Subcutaneous adipose tissue (tissue), 4 donors: ENCODE measurements at places on chromosomes 4 and X. TPM values are rescaled to one million over a fixed set of nuclear protein-coding genes. Genes with fewer than 3 reads are reported as not detected.

MAGEC2 gene
- total RNA-seq, result not detected

HELT gene
- not detected for total RNA-seq

SLC10A4 gene
- not detected for total RNA-seq

ZNF732 gene
- not detected for total RNA-seq

MAMLD1 gene
- total RNA-seq, result 9.7 TPM

SERTM2 gene
- total RNA-seq, result not detected

LIMCH1 gene
- 40.3 TPM for total RNA-seq

TEX13B gene
- total RNA-seq, result not detected

SLC6A8 gene
- 33.9 TPM for total RNA-seq

VCX gene
- total RNA-seq, result not detected

ZNF141 gene
- 22.9 TPM for total RNA-seq

TLR10 gene
- 0.34 TPM for total RNA-seq

STAP1 gene
- total RNA-seq, result 1.0 TPM

XKRX gene
- total RNA-seq, result not detected

KIAA1210 gene
- under 0.01 TPM for total RNA-seq

IL9R gene
- total RNA-seq, result not detected

PNMA6F gene
- total RNA-seq, result not detected

SLC6A14 gene
- not detected for total RNA-seq

FGF13 gene
- 22.6 TPM for total RNA-seq

NLGN3 gene
- 0.17 TPM for total RNA-seq

FAM53A gene
- 3.2 TPM for total RNA-seq

PCDH19 gene
- total RNA-seq, result 3.6 TPM

GYPE gene
- total RNA-seq, result 1.8 TPM

JADE3 gene
- total RNA-seq, result 6.8 TPM

RHOH gene
- total RNA-seq, result 4.1 TPM

STK32B gene
- 1.3 TPM for total RNA-seq

SOWAHB gene
- not detected for total RNA-seq

SPATA18 gene
- 3.1 TPM for total RNA-seq

ITIH6 gene
- total RNA-seq, result not detected

RTL5 gene
- 7.0 TPM for total RNA-seq

SYN1 gene
- total RNA-seq, result not detected
